Effector CD8-positive, alpha-beta T cell (primary cell): ENCODE measurements at places on chromosomes 16 and 17.

DNA sequence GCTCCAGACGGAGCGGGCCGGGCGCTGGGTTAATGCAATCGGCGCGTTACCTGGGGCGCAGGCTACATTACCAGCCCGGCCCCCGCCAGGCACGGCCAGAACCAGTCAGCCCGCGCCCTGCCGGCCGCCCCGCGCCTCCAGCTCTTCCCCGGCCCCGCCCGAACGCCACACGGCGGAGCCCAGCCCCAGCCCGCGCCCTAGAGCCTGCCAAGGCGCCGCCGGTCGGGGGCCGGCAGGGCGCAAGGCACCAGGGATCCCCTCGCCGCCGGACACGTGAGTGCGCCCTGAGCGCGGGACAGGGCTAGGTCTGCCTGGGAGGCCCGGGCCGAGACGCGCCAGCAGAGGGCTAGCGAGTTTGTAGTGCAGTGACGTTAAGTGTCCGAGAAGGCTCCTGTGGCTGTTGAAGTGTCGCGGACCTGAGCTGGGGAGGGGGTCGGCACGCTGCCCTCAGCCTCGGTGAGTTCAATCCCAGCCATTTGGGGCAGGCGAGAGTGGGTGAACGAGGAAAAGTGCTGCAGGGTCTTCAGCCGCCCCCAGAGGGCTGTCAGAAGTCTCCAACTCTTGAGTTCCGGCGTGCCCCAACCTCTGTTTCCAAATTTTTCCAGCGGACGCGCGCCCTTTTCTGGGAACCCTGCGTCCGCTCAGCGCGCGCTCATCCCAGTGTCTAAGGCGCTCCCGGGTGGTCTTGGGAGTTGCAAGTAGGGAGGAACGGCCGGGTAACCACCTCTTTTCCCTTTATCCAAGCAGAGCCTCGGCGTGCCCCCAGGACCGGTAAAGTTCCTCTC is at the start of gene SLC6A2:
TSS of gene SLC6A2 (plus strand) at position 92 of the 785 bp plus-strand sequence. CDS start 707 bp downstream, outside the sequence.
- DNase-seq, result no peak

- no peak for DNase-seq
Measured at GRCh38 chr16:69253870-69254341, 57.2 kb upstream of the VPS4A start.

- no peak for DNase-seq
Measured at GRCh38 chr17:28724500-28725165, 1.4 kb downstream of the TLCD1 start.

- DNase-seq, result no peak
Measured at GRCh38 chr16:75710344-75710743, 9.1 kb upstream of the DUXB start.

DNA sequence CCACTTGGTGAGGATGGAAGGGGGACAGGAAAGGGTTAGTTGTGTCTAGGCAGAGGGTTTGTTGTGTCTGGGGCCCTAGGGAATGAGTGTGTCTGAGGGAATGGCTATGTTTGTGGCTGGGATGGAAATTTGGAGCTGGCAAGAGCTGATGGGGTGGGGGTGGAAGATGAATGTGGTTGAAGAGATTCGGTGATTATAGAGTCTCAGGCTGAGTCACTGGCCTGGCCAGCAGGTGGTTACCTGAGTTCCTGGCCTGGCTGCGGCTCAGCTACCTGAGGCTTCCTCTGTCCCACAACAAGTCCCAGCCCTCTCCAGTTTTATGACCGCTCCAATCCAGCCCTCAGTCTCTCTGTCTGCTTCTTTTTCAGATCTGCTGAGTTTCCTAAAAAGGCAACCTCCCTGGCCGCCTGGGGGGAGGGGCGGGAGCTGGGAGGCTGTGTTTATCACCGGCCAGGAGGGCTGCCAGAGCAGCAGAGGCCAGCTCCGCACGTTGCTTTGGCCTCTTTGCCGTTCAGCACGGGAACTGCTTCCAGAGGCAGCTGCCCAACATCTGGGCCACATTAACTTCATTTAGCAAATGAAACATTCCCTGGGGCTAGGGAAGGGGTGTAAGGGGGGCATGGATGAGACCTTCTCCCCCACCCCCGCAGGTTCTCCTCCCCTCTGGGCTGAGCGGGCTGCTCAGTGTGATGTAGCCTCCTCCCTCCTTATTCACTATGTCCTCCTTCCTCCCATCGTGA is 21.8 kb downstream of the ITGB3 start:
- no peak for DNase-seq

DNA sequence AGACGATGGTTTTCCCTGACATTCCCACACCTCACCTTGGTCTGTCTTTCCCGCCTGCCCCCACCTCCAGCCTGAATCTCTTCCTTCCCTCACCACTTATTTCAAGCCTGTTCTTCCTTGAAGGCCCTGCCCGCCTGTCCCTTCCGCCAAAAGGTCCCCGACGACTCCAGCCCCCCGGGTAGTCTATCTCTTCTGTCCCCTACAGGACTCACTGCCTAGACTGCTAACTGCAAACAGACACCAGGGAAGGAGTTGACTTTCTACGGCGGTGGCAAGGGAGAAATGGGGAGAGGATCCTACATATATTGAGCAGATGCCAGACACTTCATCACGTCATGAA is 53.7 kb downstream of the NT5M start:
- no peak for DNase-seq

- DNase-seq, result no peak
Measured at GRCh38 chr17:27530764-27531391, 74.6 kb downstream of the KSR1 start.
